K562 (cell line): ENCODE measurements at places on chromosomes 3 and 15.

GRCh38 chr3:142239421-142239820, 14.0 kb upstream of the GK5 start:
- no peak for DNase-seq

DNA sequence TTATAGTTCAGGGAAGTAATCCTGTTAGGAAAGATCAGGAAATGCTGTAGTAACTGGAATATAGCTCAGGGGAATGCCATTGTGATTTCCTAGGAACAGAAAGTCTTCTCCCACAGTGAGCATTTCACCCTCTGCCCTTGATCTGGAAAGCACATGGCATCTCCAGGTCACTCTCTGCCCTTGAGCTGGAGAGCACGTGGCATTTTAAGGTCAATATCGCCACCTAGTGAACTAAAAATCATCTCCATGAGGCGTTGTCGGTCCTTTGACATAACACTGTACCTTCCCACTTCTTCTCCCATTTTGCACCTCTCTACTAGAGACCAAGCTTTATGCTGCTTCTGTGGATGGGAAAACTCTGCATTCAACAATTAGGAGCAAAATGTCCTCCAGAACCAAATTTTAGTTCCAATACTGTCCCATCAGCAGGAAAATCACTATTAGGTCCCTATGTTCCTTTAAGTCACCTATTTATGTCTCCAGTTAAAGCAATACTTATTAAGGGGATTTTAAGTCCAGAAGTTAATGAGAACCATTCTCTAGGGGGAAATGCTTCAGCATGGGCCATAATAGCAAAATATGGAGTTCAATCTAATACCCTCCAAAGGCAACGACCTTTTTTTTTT, 54.7 kb upstream of the GK5 start:
- DNase-seq = peak; percentile 88

DNA sequence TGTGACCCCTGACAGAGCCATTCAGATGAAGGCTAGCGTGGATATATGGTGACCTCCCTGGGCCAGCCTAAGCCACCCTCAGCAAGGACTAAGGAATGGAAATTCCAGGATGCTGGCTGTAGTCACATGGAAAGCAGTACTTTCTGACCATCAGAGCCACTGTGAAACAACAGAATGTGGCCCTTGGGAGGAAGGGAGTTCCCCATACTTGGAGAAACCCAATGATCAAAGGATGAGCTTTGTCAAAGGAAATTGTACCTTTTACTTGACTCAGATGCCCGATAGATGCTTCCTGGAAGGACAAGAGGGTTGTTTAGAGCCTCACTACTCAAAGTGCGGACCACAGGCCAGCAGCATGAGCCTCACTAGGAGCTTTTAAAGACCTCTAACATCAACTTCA, 484.5 kb upstream of the PROK2 start:
- no peak for DNase-seq

DNA sequence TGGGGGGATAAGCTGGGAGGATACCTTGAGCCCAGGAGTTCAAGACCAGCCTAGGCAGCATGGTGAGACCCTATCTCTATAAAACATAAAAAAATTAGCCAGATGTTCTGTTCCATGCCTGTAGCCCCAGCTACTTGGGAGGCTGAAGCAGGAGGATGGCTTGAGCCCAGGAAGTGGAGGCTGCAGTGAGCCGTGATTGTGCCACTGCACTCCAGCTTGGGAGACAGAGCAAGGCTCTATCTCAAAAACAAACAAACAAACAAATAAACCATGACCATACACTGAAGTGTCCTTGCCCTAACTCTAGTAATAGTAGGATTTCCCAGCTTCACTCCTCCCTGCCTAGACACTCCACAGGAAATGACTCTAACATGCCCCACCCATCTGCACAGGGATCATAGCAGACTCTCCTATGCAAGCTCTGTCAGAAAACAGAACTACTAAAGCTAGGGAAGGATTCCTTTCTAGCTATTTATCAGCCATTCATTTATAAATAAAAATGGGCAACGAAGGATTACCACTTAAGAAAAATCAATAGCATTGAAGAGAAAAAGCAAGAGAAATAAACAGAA, 4.6 kb downstream of the ERICH6 start:
- DNase-seq = no peak

GRCh38 chr3:66133853-66134445, 86.9 kb upstream of the SLC25A26 start:
- no peak for DNase-seq

DNA sequence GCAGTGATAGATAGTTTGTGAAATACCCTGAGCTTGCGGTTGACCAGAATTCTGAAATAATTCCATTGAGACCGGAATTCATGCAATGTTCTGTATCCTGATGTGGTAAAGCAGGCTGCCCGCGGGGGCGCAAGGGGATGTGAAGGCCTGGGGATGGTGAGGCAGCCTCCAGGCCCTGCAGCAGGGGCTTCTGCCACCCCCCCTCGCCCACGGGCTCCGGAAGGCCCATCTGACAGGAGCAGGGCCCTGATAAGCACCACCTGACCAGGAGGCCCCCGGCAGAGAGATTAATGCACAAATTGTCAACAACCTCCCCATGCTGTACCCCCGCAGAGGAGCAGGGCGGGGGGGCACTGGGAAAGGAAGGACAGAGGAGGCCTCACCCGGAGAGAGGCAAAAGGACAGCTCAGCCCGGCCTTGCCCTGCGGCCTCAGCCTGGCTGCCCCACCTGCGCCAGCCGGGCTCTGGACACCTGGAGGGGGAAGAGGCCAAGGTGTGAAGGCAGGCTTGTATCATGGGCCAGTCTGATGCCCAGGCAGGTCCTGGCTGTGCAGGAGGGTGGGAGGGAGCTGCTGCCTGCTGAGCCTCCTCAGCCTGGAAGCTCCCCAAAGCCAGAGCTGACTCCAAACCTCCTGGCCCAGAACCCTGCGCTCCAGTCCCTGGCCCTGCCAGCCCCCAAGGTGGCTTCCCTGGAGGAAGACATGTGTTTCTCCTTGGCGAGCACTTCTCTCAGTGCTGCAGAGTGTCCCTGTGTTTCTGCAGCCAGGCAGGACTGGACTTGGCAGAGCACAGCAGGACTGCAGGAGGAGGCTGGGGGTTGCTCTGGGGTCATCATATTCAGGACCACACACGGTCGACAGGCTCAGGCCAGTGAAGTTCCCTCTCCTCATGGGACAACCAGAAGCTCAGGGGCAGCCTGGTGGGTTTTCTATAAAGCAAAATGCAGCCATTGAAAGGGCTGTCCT, 46.5 kb downstream of the RPN1 start:
- peak; percentile 30 for DNase-seq
